ENCODE measurements at places on chromosomes 1 and 21.

DNA sequence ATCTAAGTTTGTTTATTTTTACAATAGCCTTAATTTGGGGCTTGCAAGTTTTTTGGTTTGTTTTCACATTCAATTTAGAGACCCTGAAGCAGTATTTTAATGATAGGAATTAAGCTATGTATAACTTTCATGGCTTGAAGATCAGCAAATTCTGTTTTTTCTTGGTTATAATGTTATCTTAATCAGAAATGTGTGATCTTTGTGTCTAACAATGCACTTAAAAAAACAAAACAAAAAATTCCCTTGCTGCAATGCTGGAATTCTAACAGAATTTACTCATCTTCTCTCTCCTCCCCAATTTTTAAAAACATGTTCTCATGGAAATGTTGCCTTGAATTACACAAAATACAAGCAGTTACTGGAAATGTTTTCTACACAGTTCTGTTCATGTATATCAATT is 113.1 kb downstream of the OLFML2B start:
- no peak for DNase-seq

DNA sequence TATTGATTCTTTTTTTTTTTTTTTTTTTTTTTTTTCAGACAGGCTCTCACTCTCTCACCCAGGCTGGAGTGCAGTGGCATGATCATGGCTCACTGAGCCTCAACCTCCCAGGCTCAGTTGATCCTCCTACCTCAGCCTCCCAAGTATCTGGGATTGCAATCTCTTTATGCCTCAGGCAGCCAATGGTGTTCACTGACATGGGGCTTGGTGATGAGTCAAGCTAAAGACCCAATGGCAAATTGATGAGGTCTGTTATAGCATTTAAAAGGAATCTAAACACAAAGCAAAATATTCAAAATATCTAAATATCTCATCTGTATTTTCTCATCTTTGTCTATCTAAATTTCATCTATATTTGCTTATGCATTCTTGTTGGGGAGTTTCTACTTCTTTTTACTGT is 30.5 kb upstream of the CAMSAP2 start:
- no peak for DNase-seq

GRCh38 chr21:27320868-27321267 is 354.0 kb upstream of the ADAMTS5 start:
- no peak for DNase-seq

DNA sequence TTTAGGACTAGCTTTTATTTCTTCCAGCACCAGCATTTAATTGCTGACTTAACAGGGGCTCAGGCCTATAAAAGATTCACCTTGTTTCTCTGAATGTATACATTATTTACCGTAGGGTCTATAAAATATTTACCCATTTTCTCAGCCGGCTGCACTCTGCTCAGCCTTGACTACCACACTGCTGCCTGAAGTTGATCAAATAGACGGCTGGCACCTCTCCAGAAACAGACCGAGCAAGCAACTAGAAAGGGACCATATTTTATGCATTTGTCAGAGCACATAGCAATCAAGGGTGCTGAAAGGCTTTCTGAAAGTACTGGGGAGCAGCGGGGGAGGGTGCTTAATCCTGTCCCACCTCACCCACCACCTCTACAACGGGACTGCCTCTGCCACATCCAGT is 64.7 kb upstream of the FGGY start:
- no peak for DNase-seq

DNA sequence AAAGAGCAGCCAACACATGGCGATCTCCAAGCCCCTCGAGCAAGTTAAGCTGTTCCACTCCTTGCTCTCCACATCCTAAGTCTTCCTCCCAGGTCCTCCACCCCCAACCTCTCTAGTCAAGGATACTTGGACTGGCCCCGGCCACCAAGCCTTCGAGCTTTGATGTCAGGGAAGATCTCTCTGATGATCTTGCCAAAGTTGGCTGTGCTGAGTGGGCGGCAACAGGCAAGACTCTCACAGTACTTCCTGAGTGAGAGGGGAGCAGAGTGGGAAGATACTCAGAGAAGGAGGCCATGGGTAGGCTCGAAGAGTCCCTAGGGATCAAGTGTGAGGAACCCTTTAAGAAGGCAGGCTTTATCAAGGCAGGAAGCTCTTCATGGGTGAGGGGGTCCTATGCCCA is 2.8 kb downstream of the RFX5 start:
- no peak for DNase-seq

- DNase-seq: no peak
Measured at GRCh38 chr1:89980605-89981004, 14.3 kb upstream of the ZNF326 start.
